ENCODE measurements at places on chromosomes 6 and 20.

DNA sequence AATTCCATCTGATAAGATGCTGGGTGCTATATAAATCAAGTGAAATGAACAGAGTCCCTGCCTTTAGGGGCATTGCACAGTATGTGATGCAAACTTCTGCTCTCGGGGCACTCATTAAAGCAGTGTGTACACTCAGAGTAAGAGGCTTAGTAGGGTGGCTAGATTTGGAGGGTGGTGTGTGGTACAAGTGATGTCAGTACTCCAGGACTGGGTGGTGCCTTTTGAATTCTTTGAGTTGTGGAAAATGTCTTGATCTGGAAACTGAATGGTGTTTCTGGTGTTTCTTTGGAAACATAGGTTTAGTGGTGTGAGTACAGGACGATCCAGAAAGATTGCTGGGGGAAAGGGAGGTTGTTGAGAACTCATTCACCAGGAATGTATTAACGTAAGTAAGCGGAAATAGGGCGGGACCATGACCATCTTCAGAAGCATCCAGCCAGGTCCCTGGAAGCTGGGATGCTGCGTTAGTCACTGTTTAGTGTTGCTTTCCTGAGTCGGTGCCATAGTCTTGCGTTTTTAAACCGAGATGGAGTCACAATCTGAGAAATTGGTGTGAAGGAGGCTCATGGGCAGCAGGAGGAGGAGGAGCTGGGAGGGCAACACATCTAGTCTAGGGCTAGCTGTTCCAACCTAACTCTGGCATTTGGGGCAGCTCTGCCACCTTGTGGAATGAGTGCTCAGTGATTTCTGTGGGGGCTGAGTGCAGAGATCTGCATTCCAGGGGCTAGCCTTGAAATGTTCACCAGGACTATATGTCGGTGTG, 70.3 kb downstream of the SCAND1 start:
- peak; percentile 69 for DNase-seq

GRCh38 chr6:36301781-36302180, 31.9 kb downstream of the PNPLA1 start:
- DNase-seq: no peak

DNA sequence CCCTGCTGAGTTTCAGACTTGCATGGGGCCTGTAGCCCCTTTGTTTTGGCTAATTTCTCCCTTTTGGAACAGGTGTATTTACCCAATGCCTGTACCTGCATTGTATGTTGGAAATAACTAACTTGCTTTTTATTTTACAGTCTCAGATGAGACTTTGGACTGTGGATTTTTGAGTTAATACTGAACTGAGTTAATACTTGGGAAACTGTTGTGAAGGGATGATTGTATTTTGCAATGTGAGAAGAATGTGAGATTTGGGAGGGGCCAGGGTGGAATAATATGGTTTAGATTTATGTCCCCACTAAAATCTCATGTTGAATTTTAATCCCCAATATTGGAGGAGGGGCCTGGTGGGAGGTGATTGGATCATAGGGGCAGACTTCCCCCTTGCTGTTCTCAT, 99.1 kb upstream of the IRAK1BP1 start:
- DNase-seq: no peak

- DNase-seq: no peak
Observed at GRCh38 chr20:58020656-58021454, 207.6 kb downstream of the ANKRD60 start.

GRCh38 chr6:2514965-2515543, 235.7 kb downstream of the MYLK4 start:
- no peak for DNase-seq

- no peak for DNase-seq
Observed at GRCh38 chr6:12200761-12201160, 89.4 kb upstream of the EDN1 start.

DNA sequence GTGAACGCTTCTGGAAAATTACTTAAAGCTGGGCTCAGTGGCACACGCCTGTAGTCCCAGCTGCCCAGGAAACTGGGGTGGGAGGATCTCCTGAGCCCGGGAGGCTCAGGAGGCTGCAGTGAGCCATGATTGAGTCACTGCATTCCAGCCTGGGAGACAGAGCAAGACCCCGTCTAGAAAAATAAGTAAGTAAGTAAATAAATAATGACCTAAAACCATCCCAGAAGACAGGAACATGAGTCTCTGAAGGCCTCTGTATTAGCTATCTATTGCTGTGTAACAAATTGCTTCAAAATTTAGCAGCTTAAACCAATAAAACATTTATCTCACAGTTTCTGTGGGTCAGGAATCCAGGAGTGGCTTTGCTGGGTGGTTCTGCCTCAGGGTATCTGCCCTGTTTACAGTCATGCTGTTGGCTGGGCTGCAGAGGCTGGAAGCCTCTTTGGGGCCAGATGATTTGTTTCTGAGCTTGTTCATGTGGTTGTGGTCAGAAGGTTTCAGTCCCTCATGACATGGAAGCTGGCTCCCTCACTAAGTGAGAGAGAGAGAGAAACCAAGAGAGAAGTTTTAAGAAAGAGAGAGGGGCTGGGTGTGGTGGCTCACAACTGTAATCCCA, 48.4 kb upstream of the NCOA3 start:
- peak; percentile 44 for DNase-seq

DNA sequence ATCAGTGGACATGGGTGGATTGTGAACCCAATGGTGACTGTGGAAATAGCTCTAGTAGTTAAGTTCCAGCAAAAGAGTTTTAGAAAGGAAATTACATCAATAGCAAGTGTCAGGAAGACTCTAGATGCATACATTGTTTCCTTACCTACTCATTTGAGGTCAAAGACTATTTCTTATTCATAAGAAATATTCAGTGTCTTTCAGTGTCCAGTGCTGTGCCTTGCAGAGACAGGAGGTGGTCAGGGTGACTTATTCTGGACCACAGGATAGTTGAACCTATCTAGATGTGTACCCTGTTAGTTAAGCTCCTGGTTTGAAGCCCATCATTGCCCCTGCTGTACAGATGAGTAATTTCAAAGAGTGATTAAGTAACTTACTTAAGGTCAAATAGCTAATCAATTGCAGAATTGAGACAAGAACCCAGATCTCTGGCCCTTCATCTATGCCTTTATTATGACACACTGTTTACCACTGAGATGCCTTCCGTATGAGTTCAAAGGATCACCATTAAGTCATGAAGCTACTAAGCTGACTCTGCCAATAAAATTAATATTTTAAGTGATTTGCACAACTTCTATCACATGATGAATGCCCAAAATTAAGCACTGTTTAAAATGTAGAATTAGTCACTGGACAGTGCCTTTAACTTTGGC, 136.1 kb downstream of the PDSS2 start:
- no peak for DNase-seq

GRCh38 chr6:157168471-157168870, 154.8 kb downstream of the TMEM242 start:
- no peak for DNase-seq
